ENCODE measurements at places on chromosomes 2 and 18.

GRCh38 chr2:118251427-118251826 lies 163.2 kb downstream of the INSIG2 start:
- no peak for DNase-seq

DNA sequence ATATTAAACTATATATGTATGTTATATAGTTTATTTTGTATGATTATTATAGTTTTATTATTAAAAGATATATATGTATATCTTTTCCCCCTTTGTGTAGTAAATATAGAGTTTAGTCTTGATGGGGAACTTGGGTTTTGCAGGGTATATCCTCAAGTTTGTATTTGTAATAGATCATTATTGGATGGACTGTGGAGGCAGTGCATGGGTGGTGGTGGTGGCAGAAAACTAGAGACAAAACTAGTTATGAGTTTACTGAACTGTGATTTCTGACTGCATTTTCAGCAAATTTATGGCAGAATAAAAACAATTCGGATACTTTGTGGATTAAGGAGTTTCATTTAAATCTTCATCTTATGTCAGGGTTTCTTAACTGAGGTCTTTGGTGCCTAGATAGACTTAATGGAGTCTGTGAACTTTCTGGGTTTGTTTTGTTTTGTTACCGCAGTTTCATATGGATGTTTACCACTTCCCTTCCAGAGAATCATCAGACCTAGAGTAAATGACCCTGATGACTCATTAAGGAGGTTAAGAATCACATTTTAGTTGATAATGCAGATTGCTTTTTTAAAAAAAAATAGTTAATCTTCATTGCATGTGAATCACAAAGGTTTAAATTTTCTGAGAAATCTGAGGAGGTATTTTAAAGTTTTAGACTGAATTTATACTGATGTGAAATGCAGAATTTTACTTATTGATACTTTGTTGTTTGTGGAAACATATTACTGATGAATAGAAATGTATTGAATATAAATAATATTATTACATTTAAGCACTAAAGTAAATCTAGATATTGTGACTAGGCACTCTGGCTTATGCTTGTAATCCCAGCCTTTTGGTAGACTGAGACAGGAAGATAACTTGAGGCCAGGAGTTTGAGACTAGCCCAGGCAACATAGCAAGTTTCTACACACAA lies 14.5 kb downstream of the EPC2 start:
- DNase-seq, result no peak

GRCh38 chr18:6023551-6023950 lies 128.2 kb upstream of the TMEM200C start:
- DNase-seq, result no peak

- DNase-seq, result no peak
Measured at GRCh38 chr2:179580378-179581146, 280.9 kb downstream of the ZNF385B start.

GRCh38 chr2:11450791-11451190 lies 15.2 kb downstream of the E2F6 start:
- no peak for DNase-seq

DNA sequence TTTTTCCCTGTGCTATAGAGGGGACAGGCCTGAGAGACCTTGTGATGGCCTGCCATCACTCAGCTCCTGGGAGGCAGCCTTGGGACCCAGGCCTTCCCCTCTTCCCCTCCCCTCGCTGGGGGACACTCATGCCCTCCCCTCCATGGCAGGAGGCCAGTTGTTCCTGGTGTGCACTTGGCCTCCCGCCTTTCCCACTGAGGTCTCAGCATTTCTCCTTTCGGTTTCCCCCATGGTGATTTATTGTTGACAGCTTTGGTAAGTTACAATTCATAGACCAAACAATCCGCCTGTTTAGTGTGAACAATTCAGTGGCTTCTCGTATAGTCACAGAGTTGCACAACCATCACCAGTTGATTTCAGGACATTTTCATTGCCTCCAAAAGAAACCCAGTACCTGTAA lies 10.2 kb upstream of the CNDP1 start:
- no peak for DNase-seq

- DNase-seq, result no peak
Measured at GRCh38 chr2:241803387-241804325, 5.3 kb upstream of the NEU4 start.
